ENCODE measurements at places on chromosomes 3 and 15.

GRCh38 chr3:46076606-46077005, 49.3 kb upstream of the XCR1 start:
- peak; percentile 62 for DNase-seq

DNA sequence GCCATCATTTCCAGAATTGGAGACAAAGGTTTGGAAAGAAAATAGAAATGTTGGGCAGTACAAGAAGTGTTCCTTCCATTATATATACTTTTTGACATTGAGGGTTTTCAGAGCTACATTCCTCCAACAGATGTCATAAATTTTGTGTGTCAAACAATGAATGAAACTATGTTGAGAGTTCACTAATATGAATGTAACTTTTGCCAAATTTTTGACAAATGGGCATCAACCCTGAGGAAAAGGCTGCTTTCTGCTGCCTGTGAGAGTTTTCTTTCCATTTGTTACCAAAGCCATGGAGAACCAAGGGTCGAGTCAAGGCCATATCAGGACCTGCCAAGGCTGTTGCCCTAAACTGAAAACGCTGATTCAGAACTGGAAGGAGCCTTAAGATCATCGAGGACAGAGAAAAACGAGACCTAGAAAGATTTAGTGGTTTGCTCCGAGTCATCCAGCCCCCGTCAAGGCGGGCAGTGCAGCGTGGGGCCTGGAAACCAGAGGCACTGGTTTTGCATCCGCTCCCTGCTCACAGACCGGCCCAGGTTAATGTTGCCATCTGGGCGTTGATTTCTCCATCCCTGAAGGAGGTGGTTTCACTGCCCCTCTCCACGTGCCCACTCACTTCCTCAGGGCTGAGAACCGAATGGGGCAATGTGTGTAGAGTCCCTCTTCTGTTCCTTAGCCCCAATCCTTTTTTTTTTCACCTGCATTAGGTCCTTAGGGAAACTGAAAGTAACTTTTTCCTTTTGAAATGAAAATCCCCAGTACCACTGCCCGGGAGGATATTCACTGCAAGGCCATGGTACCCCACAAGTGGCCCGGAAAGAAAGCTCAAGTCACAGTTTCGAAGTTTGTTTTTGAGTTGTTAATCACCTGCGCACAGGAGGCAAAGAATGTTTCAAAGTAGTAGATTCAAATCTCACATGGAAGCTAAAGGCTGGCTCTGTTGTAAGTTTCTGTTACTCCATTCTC, 32.8 kb downstream of the TPM1 start:
- peak; percentile 11 for DNase-seq

- no peak for DNase-seq
These were observed 78.1 kb downstream of the LSM3 start for GRCh38 chr3:14256561-14257342.

DNA sequence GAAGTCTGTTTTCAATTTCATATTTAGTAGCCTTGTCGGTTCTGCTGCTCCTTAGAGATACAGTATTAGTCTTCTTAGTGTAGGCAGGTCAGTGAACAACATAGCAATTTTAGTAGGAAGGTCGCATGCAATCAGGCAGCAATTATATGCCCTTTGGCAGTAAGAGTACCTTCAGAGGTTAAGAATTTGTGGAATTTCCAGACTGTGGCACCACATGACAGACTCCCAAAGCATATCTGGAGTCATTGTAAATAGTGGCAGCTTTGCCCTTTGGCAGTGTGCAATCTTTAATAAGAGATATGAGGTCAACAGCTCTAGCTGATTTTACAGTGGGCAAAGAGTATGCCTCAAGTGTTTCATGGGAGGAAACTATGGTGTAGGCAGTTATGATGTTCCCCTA, 1532.5 kb upstream of the CADM2 start:
- DNase-seq = no peak

GRCh38 chr3:8607234-8608040, 37.2 kb downstream of the SSUH2 start:
- DNase-seq = peak; percentile 10

GRCh38 chr3:114929971-114930732, 216.9 kb downstream of the ZBTB20 start:
- no peak for DNase-seq

GRCh38 chr3:194971009-194971408, 285.3 kb downstream of the FAM43A start:
- DNase-seq = no peak

GRCh38 chr3:107523289-107523538, 452 bp downstream of the BBX start:
- no peak for DNase-seq

- DNase-seq = peak; percentile 91
These were observed at the start of gene KLHDC8B for GRCh38 chr3:49171119-49171774. Gene KLHDC8B (plus strand): TSS chr3:49171598. CDS start chr3:49172770, 1,172 bp downstream.

- DNase-seq = no peak
These were observed 22.7 kb downstream of the ABI3BP start for GRCh38 chr3:100970477-100970990.

- DNase-seq = no peak
These were observed 165.7 kb upstream of the TSC22D2 start for GRCh38 chr3:150242220-150242936.

DNA sequence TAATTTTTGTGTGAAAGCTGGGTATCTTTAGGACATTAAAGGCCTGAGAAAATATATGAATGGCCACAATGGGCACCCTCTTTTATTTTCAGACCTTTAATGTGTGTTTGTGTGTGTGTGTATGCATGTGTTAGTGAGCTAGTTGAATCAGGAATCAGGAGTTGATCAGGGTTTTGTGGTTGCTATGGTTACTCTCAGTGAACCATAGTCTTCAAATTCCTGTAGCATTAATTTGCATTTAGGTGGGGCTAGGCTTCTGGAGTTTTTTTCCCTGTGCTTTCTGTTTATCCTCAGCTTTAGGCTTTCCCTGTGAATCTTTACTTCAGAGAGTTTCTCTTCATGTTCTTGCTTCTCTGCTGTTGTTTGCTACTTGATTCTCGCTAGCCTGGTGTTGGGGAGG, 122.0 kb upstream of the ONECUT1 start:
- DNase-seq = no peak

- DNase-seq = no peak
These were observed 46.1 kb downstream of the ABHD5 start for GRCh38 chr3:43736558-43737440.

- DNase-seq = no peak
These were observed 223.3 kb downstream of the FOXP1 start for GRCh38 chr3:71360180-71360579.

- no peak for DNase-seq
These were observed 8.3 kb downstream of the AKAP13 start for GRCh38 chr15:85388566-85389305.

- no peak for DNase-seq
These were observed 16.5 kb downstream of the ISL2 start for GRCh38 chr15:76353023-76353577.

DNA sequence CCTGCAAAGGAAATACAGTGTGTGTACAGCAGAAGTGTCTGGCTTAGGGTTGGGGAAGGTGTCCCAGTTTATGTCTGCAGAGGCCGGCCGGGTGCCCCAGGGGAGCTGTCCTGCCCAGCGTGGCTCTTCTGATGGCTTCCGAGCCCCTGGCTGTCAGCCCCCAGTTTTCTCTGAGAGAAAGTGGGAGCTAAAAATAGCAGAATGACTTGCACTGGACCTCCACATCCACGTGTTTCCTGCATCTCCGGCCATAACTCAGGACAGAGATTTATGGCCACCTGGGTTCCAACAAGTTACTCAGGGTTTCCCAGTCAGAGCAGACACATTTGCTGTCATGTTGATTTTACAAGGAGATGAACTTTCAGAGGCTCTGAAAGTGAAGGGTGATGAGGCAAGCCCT, 192.0 kb downstream of the ATP10A start:
- no peak for DNase-seq

- DNase-seq = no peak
These were observed 6.6 kb upstream of the TPM1 start for GRCh38 chr15:63035977-63036376.

GRCh38 chr15:70227147-70227546, 129.4 kb upstream of the TLE3 start:
- DNase-seq = no peak

DNA sequence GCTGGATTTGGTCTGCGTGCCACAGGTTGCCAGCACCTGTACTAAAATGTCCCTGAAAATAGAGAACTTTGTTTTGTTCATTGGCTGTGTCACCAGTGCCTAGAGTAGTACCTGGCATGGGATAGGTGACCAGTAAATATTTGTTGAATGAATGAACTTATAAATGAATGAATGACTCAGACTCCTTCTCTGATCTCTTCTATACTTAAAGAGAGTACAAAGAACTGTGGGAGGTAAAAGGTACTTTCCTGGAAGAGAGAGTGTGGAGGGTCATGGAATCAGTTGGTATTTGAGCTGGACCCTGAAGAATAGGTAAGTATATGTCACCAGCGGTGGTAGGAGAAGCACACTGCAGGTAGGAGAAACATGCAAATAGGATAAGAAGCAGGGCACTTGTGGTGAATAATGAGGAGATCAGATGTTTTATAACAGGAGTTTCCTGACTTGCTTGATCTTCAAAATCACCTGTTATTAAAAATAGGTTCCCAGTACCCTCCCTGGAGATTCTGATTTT, 149.4 kb downstream of the LPP start:
- no peak for DNase-seq

GRCh38 chr3:6351752-6352151, 509.2 kb upstream of the GRM7 start:
- no peak for DNase-seq

- no peak for DNase-seq
These were observed 74.9 kb downstream of the SEMA6D start for GRCh38 chr15:47792231-47792630.

DNA sequence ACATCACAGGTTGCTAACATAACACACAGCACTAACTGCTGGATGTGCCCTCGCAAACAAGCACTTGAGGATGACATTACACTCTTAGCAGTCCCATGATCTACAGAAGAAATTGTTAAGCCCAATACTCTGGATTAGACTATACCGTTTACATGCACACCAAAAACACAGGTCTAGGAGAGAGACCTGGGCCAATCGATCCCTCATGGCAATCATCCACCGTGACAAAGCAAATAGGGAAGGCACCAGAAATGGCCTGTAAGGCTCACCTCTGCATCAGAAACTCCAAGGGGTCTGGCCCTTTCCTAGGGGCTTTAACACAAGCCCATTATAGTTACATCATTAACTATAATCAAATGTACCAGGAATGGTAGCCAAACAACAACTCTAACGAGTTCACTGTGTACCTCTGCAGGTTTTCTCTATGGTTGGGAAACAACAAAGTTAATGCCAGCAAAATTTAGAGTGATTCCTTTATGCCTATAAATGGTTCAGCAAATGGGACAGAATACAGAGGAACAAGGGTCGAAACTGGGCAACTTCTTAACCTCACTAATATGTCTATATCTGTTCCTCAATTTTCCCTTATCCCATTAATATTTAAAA, 18.5 kb downstream of the TRANK1 start:
- no peak for DNase-seq

GRCh38 chr15:47652328-47652727, 65.0 kb upstream of the SEMA6D start:
- no peak for DNase-seq

- DNase-seq = peak; percentile 88
These were observed 10.9 kb downstream of the TM2D3 start for GRCh38 chr15:101641129-101641764.

DNA sequence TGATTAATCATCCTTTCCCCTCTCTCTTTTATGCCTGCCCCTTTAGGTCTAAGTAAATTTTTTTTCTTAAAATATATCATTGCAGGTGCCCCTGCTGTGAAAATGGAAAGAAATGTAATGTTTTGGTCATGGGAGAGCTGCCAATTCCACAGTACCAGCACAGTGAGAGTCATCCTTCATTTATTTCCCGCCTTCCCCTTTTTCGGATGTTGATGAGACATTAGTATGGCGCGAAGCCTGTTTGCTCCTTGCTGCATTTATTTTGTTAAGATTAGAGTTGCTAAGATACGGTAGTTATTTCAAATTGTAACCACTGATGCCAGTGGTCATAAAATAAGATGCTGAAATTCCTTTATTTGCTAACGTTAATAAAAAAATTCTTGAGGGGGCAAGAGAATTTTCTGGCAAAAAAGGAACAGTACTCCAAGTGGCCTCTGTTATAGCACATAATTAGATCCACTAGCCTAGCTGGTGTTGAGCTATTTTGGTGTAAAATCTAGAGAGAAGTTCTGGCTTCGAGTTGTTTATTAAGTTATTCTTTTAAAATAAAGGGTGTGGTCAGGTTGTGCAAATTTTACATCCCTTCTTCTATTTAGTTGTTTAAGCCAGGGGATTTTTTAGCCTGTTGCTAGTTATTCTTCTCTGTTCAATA, 62.8 kb downstream of the MDFIC2 start:
- no peak for DNase-seq

DNA sequence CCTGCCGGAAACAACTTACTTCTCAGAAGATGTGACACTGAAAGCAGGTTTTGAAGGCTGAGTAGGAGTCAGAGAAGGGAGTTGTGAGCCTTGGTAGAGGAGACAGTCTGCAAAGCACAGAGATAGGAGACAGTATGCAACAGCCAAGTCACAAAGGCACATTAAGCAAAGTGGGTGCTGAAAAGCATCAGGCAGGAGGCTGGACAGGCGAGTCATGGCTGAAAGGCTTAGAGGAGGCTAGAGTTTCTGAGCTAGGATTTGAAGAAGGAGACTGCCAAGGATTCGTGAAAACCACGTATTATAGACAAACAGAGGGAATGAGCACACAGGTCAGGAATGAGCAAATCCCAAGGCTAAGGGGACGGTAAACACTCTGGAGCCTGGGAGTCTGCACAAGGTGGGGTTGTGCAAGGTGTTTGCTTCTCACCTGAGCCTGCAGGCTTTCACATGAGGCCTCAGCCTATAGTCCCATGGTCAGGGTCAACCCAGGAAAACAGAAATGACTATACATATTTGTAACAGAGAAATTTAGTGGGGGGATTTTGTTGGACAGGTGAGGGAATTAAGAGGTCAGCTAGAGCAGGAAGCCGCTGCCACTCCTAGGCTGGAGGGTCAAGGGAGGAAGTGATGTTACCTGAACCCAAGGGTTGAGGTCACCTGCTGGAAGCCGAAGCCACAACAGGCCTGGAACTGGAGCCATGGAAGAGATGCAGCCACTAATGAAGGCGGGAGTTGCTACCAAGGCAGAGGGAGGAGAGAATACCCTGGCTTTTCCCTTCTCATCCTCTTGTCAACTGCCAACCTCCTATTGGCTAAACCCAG, 23.1 kb upstream of the TRIM71 start:
- no peak for DNase-seq

- DNase-seq = no peak
These were observed 195.9 kb upstream of the LRRN1 start for GRCh38 chr3:3603351-3603750.

DNA sequence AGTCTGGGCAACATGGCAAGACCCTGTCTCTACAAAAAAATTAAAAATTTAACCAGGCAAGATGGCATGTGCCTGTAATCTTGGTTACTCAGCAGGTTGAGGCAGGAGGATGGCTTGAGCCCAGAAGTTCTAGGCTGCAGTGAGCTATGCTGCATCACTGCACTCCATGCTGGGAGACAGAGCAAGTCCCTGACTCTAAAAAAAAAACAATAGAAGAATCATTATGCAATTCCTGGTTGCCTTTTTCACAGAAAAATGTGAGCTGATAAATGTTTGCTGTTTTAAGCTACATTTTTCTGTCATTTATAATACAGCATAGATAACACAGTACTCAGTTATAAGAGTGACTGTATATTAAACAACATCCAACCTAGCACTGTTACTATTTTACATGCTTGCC, 148.8 kb downstream of the SCAPER start:
- no peak for DNase-seq

Data from suppressor macrophage (primary cell).